Epithelial cell of esophagus (primary cell): ENCODE measurements at places on chromosomes 12 and 14.

- DNase-seq, result no peak
Measured at GRCh38 chr12:88184196-88184595, 42.1 kb downstream of the TMTC3 start.

GRCh38 chr12:93689076-93689834, 12.1 kb downstream of the CRADD start:
- peak; percentile 88 for DNase-seq

DNA sequence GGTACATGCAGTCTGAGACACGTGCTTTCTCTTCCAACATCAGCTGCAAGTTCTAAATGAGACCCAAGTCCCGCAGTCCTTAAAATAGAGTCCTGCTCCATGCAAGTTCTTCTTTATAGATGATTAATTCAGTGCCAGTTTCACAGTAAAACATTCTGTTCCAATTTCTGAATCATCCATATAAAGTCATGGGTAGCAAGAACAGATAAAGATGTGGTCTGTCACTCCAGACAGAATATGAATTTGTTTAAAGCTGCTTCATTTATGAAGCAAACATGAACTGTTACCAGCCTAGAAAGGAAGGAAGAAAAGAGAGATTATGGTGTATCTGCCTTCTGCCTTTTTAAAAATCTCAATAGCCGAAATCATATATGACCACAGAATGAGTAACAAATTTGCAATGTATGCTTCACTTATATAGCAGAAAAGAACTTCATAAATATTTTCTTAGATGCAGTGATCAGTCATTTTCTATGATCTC, 83.3 kb downstream of the KITLG start:
- DNase-seq, result no peak

DNA sequence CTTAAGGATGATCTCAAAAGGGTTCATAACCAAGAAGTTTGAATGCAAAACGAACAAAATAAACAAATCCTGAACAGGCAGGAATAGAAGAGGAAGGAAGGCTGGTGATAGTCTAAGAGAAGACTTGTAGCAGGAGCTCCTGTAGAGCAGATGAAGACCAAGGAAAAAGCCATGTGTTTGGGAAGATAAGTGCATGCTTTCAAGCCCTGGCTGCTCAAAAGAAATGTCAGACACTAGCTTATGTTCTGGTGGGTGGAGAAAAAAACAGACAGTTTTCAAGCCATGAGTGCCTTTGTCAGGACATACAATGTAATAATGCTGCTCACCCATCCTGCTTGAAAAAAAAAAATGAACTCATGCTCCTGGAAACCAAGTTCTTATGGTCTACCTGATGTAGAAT, 27.4 kb downstream of the TAOK3 start:
- DNase-seq, result no peak

GRCh38 chr14:35234012-35234805, 58.0 kb upstream of the PSMA6 start:
- peak; percentile 81 for DNase-seq

DNA sequence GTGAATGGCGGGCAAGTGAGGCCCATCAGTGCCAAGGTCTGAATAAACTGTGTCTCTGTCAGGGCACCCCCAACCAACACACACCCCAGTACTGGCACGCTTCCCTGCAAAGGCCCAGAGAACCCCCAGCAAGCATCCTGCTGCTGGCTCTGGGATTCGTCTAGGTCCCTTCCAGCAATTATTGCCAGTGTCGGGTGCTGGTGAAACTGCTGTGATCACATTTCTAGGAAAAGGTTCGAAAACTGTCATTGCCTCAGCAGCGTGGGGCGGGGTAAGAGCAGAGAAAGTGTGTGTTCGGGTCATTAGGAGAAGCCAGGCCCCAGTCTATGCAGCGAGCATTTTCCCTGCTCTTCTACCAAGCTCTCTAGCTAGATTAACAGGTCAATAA, 2.5 kb downstream of the FAM222A start:
- no peak for DNase-seq

DNA sequence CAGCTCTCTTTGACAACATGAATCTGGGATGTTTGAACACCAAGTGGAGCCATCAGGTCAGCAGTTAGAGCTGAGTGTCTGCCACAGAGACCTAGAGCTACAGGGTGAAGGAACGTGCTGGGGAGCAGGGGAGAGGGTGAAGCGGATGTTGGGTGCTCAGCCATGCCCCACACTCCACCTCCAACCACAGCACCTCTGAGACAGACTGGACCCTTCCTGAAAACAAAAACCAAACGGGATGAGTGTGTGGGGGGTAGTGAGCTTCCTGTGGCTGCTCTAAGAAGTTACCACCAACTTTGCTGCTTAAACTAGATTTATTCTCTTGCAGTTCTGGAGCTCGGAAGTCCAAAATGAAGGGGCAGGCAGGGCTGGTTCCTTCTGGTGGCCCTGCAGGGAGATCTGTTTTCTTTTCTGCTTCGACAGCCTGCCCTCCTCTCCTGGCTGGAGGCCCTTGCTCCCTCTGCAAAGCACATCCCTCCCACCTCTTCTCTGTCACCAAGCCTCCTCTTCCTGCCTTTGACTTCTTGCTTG, 5.6 kb upstream of the GOLGA3 start:
- DNase-seq, result no peak

DNA sequence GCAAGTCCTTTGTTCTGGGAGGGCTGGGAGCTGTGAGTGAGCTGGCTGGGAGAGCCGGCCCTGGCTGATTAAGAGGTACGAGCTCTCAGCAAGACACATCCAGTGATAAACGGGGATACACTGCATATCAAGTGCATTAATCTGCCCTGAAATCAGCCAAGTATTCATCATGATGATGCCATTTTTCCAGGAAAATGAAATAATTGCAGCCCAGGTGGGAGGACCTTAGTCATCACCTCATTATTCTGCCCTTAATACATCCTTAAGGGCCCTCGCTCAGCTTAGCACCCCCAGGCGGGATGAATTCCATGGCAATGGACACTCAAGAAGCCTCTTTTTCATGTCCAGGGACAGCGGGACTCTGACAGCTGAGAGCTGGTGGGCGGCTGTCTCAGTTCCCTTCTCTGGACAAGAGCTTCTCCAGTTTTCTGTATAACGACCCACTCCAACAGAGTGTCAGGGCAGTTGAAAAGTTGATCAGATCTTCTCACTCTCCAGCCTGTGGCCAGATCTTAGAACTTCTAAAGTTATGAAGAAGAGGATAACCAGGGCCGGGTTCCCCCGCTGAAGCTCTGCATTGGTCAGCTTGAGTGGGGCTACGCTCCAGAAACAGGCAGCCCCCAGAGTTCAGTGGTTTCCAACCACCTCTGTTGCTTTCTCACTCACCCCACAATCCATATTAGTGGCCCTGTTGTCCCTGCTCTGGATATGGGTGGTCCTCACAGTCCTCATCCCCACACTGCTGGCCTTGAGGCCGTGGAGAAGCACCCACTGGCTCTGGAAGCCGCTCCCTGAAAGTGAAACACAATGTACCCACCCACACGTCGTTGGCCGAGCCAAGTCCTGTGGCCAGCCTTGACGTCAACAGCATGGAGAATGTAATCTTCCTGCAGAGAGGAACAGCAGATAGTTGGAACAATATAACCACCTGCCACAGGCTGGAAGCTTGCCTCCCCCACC, 306.2 kb upstream of the DIO3 start:
- DNase-seq, result no peak

DNA sequence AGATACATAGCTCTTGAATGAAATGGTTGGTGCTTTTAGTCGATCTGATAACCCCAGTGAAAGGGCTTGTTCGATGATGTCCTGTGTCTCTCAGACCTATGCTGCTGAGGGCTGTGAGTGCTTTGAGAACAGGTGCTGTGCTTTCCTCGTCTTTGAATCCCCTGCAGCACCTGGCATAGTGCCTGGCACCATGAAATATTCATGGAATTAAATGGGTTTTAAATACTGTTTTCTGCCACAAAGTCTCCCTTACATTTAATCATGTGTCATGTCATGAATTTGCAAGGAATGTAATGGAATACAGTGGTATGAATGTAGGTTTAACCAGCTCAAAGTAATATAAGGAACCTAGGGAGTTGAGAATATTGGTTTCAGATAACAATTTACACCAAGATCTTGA, 220.5 kb upstream of the PRICKLE1 start:
- DNase-seq, result no peak

DNA sequence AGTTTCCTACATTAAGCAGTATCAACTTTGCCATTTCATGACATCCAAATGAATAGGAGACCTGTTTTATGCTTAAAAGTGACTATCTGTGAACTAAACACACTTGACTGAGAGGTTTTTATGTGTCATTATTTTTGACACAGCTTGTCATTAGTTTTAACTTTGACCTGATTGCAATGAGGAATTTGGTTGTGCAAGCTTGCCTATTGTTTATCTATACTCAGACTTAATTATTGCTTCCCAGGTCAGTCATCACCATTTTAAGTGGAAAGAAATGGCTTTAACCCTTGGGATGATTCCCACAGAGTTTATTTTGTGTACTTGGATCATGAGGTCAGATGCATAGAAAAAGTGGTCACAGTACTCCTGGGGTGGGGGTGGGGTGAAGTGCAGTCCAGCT, 171.0 kb upstream of the PRICKLE1 start:
- DNase-seq, result peak; percentile 24

DNA sequence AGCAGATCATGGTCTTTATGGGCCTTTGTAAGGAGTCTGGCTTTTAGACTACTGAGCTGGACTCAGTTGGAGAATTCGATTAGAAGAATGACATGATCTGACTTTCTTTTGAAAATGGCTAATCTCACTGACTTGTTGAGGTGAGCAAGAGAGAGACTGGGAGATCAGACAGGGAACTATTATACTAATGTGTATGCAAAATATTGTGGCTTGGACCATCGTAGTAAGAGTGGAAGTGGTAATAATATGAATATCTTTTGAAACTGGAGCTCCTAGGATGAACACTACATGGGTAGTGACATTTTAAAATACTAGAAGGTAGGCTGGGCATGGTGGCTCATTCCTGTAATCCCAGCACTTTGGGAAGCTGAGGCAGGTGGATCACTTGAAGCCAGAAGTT, 56.2 kb upstream of the CCT2 start:
- DNase-seq, result no peak

DNA sequence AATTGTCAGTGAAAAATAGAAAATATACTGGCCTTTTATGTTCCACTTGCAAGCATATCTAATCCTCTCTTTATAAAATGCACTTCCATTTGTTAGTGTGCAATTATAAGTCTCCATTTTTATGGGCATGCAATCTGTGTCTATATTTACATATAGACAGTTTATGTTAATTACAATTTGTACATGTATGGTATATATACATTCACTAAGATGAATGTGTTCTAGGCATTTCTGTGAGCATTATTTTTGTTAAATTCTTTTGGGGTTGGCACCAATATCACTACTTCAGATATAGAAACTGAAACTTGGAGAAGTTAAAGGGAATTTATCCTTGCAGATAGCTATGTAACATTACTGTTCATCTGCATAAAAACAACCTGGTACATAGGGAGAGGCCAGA, 470.8 kb upstream of the LMO3 start:
- DNase-seq, result no peak

DNA sequence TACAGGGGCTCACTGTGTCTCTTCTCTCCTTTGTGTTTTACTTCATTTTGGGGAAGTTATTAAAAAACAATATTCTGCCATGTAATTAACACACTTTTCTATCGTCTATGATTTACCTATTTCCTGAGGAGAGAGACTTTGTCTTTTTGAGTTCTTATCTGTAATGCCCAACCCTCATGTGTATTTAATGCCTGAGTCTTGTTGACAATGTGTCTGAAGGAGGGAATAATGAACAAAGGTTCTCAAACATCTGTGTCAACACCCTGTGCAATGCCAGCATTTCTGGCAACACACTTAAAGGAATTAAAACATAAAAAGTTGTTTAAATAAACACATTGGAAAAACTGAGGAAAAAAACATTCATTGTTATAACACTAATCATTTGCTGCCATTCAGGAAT, 147.1 kb downstream of the SLC15A5 start:
- no peak for DNase-seq

- DNase-seq, result no peak
Measured at GRCh38 chr12:30953951-30954751, 27.6 kb downstream of the TSPAN11 start.

GRCh38 chr14:34781242-34781641, 66.8 kb upstream of the CFL2 start:
- DNase-seq, result peak; percentile 91

- no peak for DNase-seq
Measured at GRCh38 chr12:26378711-26379110, 183.3 kb downstream of the SSPN start.

GRCh38 chr14:69376439-69376838, 21.7 kb downstream of the ERH start:
- peak; percentile 94 for DNase-seq

- no peak for DNase-seq
Measured at GRCh38 chr12:46124132-46124847, 133.9 kb upstream of the SCAF11 start.

DNA sequence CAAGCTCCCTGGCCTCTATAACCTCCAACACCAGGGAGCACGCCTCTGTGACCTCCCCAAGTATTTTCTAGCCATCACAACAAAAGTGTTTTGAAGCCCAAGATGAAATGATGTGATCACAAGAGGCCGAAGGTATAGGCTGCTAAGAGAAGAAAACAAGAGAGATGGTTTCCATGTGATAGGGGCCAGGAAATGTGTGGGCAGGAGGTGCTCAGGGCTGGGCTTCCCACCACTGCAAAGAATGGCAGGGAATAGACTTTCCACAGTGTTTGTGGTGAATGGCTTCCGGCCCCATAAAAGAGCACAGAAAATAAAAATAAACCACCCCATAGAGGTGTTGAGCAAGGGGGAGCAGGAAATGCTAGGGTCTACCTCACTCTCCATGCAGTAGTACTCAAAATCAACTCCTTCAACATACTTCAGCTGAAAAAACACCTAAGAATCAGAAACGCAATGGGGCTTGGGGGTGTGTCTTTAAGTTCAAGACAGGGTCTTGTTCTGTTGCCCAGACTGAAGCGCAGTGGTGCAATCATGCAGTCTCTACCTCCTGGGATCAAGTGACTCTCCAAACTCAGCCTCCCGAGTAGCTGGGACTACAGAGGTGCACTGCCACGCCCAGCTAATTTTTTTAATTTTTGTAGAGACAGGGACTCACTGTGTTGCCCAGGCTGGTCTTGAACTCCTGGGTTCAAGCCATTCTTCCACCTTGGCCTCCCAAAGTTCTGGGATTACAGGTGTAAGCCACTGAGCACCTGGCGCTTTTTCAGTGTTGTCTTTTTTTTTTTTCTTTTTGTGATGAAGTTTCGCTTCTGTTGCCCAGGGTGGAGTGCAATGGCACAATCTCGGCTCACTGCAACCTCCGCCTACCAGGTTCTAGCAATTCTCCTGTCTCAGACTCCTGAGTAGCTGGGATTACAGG, 27.1 kb downstream of the DAD1 start:
- no peak for DNase-seq

DNA sequence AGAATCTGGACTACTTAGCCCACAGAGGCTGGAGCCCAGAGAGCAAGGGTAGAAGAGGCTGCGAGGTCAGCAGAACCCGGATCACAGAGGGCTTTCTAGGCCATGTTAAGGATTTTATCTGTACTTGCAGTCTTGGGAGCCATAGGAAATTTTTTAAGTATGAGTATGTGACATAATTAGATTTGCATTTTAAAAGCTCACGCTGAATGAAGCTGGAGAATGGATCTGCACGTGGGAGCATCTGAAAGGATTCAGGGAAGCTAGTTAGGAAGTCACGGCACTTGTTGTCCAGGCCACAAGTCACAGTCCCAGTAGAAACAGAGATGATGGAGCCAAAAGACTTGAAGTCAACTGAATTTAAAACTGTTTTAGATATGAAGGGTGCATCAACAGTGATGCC, 14.1 kb downstream of the CORO1C start:
- DNase-seq, result no peak
